NCI-H2081 (cell line): ENCODE measurements at places on chromosomes 4 and X.

GRCh38 chrX:41245641-41246040, 88.3 kb upstream of the DDX3X start:
- DNase-seq, result no peak

DNA sequence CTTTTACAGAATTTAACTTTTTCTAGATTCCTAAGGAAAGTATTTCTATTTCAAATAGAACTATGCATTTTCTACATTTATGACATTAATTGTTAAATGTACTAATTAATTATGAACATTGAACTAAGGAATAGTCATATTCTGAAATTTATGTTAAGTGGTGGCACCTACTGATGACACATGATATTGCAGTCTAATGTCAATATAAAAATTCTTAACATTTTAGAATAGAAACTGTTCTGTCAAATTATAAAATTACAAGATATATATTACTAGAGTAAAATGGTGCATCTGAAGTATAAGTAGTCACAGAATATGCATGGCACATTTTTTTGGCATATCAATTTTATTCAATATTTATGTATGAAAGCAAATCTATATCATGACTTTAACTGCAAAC, 40.2 kb upstream of the NDNF start:
- DNase-seq, result no peak

DNA sequence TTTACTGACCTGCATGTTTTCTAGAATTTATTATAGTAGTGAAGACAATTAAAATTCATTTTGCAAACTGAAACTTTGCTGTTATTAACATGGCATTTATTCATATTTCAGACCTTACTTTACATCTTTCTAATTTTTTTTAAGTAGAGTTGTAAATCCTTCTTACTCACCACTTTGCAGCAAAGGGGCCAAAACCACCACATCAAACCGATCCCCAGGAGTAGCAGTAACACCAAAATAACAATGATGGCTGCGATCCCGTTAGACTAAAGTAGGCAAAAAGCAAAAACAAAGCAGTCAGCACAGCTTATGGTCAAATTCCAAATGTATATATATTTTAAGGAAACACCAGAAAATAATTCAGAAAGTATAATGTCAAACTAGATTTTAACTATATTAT, 64.7 kb downstream of the ANTXR2 start:
- DNase-seq, result no peak

- DNase-seq, result no peak
Observed at GRCh38 chr4:176054942-176055341, 10.7 kb upstream of the WDR17 start.

DNA sequence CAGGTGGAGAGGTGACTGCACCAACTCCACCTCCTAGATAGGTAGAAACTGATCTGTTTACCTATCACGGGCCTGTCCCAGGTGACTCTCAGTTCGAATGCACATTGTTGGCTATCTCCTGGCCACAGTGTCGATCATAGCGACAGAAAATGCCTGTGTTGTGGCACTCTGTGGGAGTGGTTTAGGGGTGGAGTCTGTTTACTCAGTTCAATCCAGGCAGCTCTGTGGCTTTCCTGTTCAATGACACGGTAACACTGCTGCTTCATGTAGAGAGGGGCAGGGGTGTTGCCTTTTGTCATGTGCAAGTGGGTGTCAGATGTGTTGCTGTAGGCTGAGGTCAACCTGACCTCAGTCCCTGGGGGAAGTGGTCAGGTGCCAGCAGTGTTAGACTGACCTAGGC, 1602.4 kb downstream of the TECRL start:
- DNase-seq, result no peak
